Right ventricle myocardium inferior (tissue), 1 donor: ENCODE measurements at places on chromosomes 6 and 20. TPM values are rescaled to one million over a fixed set of nuclear protein-coding genes. Genes with fewer than 3 reads are reported as not detected.

Gene SLC22A3
- total RNA-seq: 1.8 TPM

Gene EXOC2
- 13.3 TPM for total RNA-seq

Gene RAD21L1
- not detected for total RNA-seq

DNA sequence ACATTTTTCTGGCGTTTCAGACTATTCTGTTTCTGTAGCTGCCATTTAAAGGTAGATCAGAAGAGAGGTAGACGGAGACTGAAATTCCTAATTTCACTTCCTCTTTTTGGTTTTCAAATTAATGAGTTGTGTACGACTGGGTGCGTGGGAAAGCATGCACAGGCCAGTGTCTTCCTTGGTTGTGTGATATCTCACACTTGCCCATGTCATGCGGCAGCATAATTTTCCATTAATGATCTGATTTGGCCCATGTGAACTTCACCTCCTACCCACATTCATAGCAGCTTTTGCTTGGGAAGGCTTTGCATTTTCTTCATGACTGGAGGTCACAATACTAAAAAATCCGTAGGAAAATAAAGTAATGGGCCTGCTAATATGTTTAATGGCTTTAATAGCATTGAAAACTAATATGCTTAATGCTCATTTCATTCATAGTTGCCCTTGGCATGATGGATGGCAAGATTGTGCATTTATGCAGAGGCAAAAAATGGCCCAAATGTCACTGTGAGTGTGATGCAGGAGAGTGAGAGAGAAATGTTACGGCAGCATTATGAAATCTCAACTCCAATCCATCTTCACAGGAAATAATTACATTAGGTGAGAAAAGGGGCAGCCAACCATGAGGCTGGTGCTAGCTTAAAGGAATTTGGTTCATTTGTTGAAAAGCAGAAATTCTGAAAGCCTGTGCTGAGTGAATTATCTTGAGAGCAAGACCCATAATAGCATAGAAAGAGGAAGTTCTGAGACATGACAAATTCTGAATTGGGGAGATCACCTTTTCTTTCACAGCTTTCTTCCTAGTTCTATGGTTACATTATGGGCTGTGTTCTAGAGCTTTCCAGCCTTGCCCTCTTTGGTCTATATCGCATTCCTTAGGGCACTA lies 69.0 kb upstream of the UST start:
- no peak for DNase-seq

- no peak for DNase-seq
These were observed 220.1 kb upstream of the EYS start for GRCh38 chr6:65927141-65927540.

GRCh38 chr20:24836661-24837299 lies 112.3 kb upstream of the CST7 start:
- DNase-seq: no peak
